ENCODE measurements at places on chromosomes 7 and 10. TPM values are rescaled to one million over a fixed set of nuclear protein-coding genes. Genes with fewer than 3 reads are reported as not detected.
A peak's percentile ranks its signal among the peaks of the same experiment; 100 is the strongest.

- peak; percentile 77 for DNase-seq
Measured at GRCh38 chr7:29194594-29195427, at the start of gene CHN2. TSS of gene CHN2 (plus strand) at chr7:29194775.

DNA sequence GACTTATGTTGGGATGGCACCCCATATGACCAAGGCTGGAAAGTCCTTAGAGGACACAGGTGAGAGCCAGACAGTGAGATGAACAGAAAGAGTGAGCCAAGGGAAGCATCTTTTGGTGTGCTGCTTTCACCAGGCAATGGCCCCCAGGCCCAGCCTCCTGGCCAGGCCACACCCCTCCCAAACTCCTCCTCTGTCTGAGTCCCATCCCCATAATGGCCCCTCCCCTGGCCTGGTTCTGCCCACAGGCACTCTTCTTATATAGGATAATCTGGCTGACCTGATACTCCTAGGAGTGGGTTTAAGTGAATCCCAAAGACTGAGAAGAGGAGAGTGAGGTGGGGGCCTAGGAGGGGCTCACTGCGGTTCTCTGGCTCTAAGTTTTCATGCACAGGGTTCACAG is 252.5 kb downstream of the RPS24 start:
- DNase-seq = no peak

GRCh38 chr7:6575281-6576023 is 1.8 kb upstream of the ZDHHC4 start:
- no peak for DNase-seq

DNA sequence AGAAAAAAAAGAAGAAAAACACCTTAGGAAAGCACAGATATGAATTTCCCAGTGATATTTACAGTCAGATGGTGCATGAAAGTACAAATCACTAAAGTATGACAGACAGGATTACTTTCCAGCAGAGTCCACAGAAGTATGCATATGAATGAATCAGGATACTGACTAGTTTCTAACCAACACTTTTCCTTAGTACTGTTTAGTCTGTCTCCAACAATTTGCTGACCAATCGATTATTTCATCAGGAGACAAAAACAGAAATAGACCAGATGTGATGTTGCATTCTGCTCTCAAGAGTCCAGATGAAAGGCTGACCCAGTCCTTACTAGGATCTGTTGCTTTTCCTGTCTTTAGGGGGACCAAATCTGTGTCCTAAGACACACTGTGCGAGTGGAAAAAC is 14.6 kb downstream of the SLC35B4 start:
- no peak for DNase-seq

GRCh38 chr7:112204499-112205342 is 1.5 kb downstream of the DOCK4 start:
- no peak for DNase-seq

GRCh38 chr10:63396133-63396761 is 69.5 kb downstream of the JMJD1C start:
- no peak for DNase-seq

- no peak for DNase-seq
Measured at GRCh38 chr10:66519616-66520015, 406.2 kb upstream of the LRRTM3 start.

The SNX10 gene
- total RNA-seq = 2.6 TPM

The ASAH2 gene
- total RNA-seq = 11.3 TPM

The PRF1 gene
- 4.1 TPM for total RNA-seq

The ZNF33B gene
- total RNA-seq = 53.1 TPM

The C7orf57 gene
- 0.42 TPM for total RNA-seq

Data from ureter (tissue), 1 donor.